ENCODE measurements at places on chromosomes 12 and 14.
A peak's percentile ranks its signal among the peaks of the same experiment; 100 is the strongest.

GRCh38 chr14:89289477-89289876 lies 127.6 kb downstream of the FOXN3 start:
- DNase-seq = no peak

- no peak for DNase-seq
Measured at GRCh38 chr14:75448209-75448608, 20.4 kb downstream of the JDP2 start.

DNA sequence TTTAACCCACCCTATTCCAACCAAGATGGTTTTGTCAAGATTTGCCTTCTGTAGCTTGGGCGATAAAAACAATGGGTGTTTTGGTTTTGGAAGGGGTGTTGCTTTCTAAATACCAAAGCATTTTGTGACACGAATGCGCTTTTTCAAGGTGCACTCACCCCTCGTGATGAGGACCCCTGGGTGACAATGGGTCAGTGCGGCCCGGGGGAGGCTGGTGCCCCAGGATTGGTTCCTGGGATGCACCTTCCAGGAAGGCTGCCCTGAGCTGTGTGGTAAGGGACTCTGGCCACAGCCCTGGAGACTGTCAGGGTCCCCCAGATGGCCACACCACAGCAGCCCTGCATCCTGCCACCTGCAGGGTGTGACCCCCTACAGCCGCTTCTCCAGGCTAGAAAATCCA lies 180.6 kb upstream of the MYL2 start:
- DNase-seq = no peak

- DNase-seq = no peak
Measured at GRCh38 chr14:67417633-67418032, 5.7 kb upstream of the PLEK2 start.

GRCh38 chr14:80987235-80988032 lies 32.0 kb downstream of the TSHR start:
- peak; percentile 66 for DNase-seq

- no peak for DNase-seq
Measured at GRCh38 chr12:118534003-118534402, 157.6 kb downstream of the SUDS3 start.

DNA sequence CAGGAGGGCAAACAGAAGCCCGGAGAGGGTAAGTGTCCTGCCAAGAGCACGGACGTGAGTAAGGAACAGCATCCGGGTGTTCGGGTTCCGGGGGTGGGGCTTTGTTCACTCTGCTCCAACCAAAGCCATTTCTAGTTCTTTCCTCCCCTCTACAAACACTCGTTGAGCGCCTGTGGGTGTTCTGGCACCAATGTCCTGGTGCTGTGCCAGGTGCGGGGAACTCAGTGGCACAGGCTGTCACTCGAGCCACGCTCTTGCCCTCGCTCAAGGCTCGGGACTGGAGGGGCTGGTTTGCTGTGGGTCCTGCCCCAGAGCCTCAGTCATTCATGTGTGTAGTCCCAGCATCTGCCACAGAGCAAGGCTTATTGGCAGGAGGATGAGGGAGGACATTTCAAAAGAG lies 157.5 kb downstream of the CALM1 start:
- DNase-seq = no peak

DNA sequence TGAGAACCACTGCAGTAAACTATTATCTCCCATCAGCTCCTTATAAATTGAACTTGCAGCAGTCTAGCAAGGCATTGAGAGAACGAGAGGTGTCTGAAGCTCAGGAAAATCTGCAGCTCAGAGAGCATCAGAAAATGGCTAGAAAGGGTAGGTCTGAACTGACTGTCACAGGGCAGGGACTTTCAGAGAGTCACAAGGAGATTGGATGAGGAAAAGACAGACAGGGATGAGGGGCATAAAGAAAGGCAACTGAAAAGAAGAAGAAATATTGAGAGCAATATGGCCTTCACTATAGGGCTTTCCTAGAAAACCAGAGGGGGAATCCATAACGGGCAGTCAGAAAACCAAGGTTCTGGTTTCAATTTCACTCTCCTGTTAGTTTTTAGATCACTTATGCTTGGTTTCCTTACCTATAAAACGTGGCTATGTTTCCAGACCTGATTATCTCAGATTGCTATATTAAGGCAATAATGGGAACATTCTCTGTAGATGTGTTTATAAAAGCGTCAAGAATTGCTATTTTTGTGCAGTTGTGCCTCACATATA lies 40.9 kb downstream of the PDE6H start:
- DNase-seq = no peak

GRCh38 chr12:92088805-92089204 lies 56.8 kb downstream of the BTG1 start:
- DNase-seq = no peak

DNA sequence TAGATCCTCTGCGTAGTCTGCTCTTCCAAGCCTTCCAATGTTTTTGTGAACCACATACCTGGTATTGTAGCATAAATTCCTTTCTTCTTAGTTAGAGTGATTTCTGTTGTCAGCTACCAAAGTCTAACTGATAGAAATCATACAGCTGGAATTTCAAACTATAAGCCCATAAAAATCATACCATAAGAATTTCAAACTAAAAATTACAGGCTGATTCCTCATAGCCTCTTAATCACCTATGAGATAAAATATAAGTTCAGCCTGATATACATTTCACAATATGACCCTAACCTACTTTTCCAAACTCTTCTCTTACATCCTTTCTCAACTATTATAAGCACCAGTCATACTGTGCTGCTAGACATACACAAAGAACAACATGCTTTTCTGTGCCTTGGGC lies 64.8 kb downstream of the PTHLH start:
- DNase-seq = no peak

DNA sequence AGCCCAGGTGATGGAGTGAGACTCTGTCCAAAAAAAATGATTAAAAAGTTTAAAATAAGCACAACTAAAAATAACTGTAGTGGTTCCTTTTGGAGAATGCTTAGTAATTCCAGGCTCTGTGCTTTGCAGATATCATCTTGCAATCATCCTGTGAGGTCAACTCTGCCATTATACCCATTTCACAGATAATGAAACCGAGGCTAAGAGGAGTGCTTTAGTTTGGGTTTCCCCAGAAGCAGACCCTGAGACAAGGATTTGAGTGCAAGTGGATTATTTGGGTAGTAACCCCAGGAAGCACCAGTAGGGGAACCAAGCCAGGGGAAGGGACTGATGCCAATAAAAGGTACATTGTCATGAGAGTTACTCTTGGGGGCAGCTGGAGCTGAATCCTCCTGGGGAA lies 44.7 kb downstream of the RIN3 start:
- DNase-seq = no peak

- DNase-seq = no peak
Measured at GRCh38 chr14:92600318-92601053, 86.9 kb downstream of the RIN3 start.

DNA sequence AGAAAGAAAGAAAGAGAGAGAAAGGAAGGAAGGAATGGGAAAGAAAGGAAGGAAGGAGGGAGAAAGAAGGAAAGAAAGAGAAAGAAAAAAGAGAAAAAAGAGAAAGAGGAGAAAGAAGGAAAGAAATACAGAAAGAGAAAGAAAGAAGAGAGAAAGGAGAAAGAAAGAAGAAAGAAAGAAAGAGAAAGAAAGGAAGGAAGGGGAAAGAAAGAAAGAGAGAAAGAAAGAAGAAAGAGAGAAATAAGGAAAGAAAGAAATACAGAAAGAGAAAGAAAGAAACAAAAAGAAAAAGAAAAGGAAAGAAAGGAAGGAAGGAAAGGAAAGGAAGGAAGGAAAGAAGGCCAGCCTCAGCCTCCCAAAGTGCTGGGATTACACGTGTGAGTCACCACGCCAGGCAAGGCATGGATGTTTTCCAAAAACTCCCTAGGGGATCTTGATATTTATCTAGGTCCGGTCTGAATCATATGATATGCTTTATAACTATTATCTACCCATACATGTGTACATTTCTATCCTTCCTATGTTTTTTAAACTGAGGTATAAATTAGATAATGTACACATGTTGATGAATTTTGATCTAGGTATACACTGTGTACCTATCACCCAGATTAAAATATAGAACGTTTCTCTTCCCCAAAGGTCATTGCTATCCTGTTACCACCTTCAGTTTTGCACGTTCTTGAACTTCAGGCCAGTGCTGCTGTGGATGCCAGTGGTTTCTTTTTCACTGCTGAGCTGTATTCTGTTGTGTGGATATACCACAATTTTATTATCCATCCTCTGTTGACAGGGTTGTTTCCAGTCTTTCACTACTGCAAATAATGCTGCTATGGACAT lies 177.9 kb downstream of the RBM19 start:
- no peak for DNase-seq

DNA sequence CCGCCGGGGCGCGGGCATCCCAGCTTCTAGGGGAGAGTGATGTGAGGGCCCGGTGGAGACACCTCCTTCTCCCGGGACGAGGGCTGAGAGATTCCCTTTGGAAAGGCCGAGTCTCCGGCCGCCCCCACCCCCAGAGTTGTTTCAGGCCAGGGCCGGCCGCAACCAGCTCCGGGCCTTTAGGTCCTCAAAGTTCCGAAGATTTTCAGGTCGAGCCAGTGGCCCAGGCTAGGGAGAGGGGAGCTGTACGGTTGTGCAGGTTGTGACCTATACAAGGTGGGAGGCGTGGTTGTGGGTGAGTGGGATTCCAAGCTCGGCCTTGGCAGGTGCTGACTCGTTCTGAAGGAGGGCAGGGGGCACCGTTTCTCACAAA lies 18.4 kb upstream of the ANKRD33 start:
- no peak for DNase-seq

- DNase-seq = no peak
Measured at GRCh38 chr12:26971963-26972362, 33.7 kb downstream of the FGFR1OP2 start.

GRCh38 chr12:55843431-55843830 lies 695 bp upstream of the MMP19 start:
- DNase-seq = no peak

GRCh38 chr12:109309381-109310246 lies 530 bp upstream of the FOXN4 start:
- DNase-seq = peak; percentile 27

- DNase-seq = no peak
Measured at GRCh38 chr12:71194657-71195056, 36.9 kb upstream of the TSPAN8 start.

DNA sequence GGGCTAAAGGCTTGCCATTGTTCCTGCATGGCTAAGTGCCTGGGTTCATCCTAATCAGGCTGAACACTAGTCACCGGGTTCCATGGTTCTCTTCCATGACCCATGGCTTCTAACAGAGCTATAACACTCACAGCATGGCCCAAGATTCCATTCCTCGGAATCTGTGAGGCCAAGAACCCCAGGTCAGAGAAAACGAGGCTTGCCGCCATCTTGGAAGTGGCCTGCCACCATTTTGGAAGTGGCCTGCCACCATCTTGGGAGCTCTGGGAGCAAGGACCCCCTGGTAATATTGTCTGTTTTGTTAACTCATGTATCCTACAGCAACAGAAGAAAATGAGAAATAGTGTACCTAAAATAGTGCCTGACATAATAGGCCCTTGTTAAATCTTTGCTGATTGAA lies 92.7 kb downstream of the ADAMTS20 start:
- DNase-seq = no peak

DNA sequence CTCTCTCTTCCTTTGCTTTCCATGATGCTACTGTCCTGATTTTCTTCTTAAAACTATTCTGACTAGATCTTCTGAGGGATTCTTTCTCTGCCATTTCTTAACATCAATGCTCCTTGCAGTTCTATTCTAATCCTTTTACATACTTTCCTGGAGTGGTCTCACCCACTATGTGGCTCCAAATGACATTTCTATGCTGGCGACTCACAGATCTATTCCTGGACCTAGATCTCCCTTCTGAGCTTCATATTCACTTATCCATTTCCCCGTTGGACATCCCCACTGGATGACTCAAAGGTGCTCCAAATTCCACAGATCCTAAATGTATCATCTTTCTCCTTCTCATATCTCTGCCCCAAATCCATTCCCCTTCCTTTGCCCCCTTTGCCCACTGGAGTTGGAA lies 4.1 kb downstream of the TEP1 start:
- no peak for DNase-seq

- no peak for DNase-seq
Measured at GRCh38 chr12:132360906-132361777, 31.8 kb upstream of the GALNT9 start.

DNA sequence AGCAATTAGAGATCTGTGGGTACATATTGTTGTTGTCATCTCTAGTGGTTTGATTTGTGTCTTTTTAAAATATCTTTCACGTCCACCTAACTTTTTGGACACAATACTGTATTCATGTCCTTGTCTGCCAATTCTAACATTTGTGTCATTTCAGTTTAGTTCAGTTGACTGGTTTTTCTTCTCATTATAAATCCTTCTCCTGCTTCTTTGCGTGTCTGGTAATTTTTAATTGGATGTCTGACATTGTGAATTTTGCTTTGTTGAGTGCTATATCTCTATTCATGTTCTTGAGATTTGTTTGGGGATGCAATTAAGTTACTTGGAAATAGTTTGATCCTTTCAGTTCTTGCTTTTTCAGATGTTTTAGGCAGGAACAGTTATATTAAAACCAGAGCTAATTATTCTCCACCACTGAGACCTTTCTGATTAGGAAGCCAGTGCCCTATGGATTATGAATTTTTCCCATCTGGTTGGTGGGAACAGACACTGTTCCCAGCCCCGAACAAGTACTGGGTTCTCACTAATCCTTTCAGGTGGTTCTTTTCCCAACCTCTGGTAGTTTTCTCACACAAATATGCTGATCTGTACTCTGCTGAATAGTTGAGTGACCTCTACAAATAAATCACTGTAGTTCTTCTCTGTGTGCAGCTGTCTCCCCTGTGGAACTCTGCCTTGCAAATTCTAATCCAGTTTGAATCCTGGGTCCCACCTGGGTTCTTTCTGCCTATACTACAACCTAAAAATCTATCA lies 91.1 kb upstream of the DYNC1H1 start:
- no peak for DNase-seq

DNA sequence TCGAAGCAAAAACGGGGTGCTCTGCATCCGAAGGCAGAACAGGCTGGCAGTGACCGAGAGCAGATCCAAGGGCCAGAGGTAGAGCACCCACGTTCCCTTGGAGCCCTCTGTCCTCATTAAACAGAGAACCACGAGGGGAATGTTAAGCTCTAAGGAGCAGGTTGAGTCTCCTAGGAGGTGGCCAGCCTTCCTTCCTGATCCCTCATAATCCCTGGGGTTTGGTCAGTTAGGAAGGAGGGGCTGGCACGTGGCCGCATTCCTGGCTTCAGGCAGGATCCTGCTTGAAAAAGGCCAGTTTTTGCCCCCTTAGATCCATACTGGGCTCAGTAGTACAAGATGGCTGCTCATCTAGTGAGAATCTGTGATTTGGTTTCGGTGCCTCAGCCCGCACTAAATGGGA lies 57.2 kb downstream of the SLC24A4 start:
- no peak for DNase-seq

- DNase-seq = no peak
Measured at GRCh38 chr12:1580526-1580925, 13.9 kb downstream of the FBXL14 start.

GRCh38 chr14:95516554-95517181 lies at the start of gene SYNE3:
SYNE3 (minus strand) TSS chr14:95516650; CDS start chr14:95475821, 40,829 bp downstream.
- no peak for DNase-seq

DNA sequence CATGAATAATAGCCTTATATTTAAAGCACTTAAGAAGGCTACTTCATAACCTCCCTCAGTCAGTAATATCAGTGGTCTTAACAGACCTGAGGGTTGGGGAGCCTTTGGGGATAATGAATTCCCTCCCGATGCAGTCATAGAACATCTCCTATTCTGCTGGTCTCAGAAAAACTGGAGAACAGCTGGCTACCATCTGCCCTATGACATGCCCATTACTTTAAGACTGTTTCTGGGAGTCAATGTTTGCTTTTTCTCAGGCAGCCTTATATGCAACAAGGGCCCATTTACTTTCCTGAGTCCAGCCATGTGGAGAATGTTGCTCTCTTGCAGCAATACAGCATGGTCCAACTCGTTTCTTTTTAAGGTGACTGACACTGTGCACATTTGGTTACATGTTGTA lies 161.7 kb upstream of the PARP11 start:
- DNase-seq = no peak

GRCh38 chr12:109833307-109834189 lies at the start of gene TRPV4:
TRPV4 (minus strand) TSS chr12:109833398; CDS start chr12:109814796, 18,602 bp downstream.
- DNase-seq = no peak

Measured in NCI-H2107 (cell line).